Kidney (tissue), 22 donors: ENCODE measurements at places on chromosomes 6 and 20. TPM values are rescaled to one million over a fixed set of nuclear protein-coding genes. Genes with fewer than 3 reads are reported as not detected.

The C6orf132 gene
- total RNA-seq = 42.7 TPM

The KIF25 gene
- not detected for total RNA-seq

The THEMIS gene
- total RNA-seq = 3.3 TPM

The FILIP1 gene
- 4.6 TPM for total RNA-seq

The SLC24A3 gene
- total RNA-seq = 5.2 TPM

The ERMARD gene
- total RNA-seq = 36.8 TPM

The PRDM13 gene
- total RNA-seq = not detected

The DUSP15 gene
- 13.2 TPM for total RNA-seq

The TBC1D7 gene
- total RNA-seq = 12.9 TPM
